ENCODE measurements at places on chromosomes 11 and 22. TPM values are rescaled to one million over a fixed set of nuclear protein-coding genes. Genes with fewer than 3 reads are reported as not detected.

CCDC116 gene
- 0.13 TPM for total RNA-seq

PNPLA3 gene
- total RNA-seq = 1.7 TPM

FBLN1 gene
- 0.16 TPM for total RNA-seq

DUSP8 gene
- total RNA-seq = 0.32 TPM

OR8H3 gene
- not detected for total RNA-seq

CECR2 gene
- under 0.01 TPM for total RNA-seq

C2CD2L gene
- 4.5 TPM for total RNA-seq

POU2AF1 gene
- total RNA-seq = not detected

AMOTL1 gene
- 47.6 TPM for total RNA-seq

VSTM5 gene
- total RNA-seq = under 0.01 TPM

PIK3IP1 gene
- 14.7 TPM for total RNA-seq

SCN3B gene
- total RNA-seq = 2.3 TPM

GRIA4 gene
- total RNA-seq = not detected

BTBD18 gene
- not detected for total RNA-seq

OR52N4 gene
- not detected for total RNA-seq
